ENCODE measurements at places on chromosomes 2 and 18.

DNA sequence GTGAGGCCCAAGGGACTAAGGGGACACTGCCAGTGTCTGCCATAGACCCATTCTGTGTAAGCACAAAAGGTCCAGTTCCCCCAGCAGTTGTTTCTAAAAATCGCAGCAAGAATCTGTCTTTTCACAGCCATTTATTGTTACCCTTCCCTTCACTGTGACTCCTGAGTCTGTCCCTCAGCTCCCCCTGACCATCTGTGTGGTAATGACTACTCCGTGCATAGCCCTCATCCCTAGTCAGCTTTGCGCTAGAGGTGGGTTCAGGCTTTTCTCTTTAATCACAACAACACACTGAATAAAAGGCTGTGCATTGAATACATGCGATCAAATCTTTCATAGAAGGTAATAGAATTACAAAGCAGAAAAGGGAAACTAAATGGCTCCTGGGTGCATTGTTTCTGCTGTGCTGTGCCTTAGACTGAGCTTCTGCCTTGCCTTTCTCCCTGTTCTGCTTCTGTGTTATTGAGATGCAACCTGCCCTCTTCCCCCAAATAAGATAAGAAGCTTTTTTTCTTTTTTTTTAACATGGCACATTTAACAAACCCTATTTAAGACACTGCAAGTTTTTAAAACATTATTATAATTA is 836.0 kb upstream of the CDH2 start:
- DNase-seq, result no peak

GRCh38 chr18:23094411-23095190 is 40.7 kb upstream of the CABLES1 start:
- no peak for DNase-seq

DNA sequence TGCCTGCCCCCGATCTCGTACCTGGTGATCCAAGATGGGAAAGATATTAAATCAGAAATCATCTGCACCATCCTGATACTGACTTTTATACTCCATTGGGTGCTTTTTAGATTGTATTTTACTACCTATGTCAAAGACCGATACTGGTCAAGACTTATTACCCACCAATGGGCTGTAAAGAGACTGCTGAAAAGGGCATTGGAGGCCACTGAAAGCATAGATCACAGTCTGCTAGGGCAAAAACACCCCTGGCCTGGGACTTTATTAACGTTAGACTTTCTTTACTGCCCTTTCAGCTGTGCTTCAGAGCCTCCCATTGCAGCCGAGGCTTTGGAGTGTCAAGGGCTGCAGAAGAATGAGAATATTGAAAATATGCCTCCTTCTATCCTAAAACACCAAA is 472.8 kb upstream of the DDX18 start:
- DNase-seq, result no peak

GRCh38 chr2:199883474-199884212 is 27.4 kb upstream of the C2orf69 start:
- DNase-seq, result no peak
